ENCODE measurements at places on chromosomes 11 and 22. TPM values are rescaled to one million over a fixed set of nuclear protein-coding genes. Genes with fewer than 3 reads are reported as not detected.

The NCF4 gene
- 3.9 TPM for total RNA-seq

DNA sequence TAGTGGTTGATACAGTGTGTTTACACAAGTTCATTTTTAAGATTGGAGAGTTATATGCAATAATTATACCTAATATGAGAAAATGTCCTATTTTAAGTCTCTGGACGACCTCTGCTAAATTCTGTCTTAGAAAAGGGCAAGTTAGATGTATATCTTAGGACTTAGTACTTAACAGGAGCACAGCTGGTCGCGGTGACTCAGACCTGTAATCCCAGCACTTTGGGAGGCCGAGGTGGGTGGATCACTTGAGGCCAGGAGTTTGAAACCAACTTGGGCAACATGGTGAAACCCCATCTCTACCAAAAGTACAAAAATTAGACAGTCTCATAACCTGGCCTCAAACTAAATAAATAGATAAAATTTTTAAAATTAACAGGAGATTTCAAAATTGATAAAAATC lies 27.2 kb downstream of the BSX start:
- H3K4me1 ChIP-seq = peaks cover 3% of the 10 kb centered on the region
- DNase-seq = no peak
- H3K4me3 ChIP-seq = no peak overlapping the region
- H3K27me3 ChIP-seq = no peaks in the 10 kb centered on the region

DNA sequence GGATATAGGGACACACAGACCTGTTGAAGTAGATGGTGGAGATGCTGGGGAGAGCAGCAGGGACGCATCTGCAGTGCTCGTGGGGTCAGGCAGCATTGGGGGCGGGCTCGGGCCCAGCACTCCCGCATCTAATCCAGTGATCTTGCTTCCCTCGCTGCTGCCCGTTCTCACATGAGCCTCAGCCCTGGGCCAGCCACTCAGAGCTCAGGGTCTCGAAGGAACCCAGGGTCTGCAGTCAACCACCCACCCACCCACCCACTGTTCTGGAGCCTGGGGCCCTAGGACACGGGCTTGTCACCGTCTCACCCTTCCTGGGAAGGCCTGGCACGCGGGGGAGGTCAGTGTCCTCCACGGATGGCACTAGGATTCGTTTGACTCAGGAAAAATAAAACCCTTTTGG lies 406.0 kb downstream of the TBC1D22A start:
- H3K36me3 ChIP-seq = peaks cover 11% of the 10 kb centered on the region
- no peak overlapping the region for H3K4me3 ChIP-seq
- H3K27me3 ChIP-seq = no peaks in the 10 kb centered on the region
- H3K4me1 ChIP-seq = no peaks in the 10 kb centered on the region
- DNase-seq = no peak

DNA sequence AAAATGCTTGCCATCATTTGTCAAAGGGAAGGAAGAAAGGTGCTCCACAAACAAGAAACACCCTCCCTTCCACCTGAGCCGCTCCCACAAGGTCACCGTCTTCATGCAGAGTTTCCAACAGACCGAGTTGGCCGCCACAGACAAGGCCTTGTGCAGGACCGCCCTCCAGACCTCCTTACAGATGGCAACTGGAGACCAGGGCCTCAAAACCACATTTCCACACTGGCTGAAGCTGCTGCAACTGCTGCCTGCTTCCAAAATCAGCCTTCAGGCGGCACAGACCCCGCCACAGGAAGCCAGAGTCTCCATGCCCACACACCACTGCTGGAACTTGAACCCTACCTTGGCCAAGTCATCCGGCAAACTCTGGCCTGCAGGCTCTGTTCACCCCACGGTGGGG lies 6.3 kb downstream of the DEAF1 start:
- no peaks in the 10 kb centered on the region for H3K27me3 ChIP-seq
- no peak overlapping the region for H3K4me3 ChIP-seq
- H3K27ac ChIP-seq = no peak overlapping the region

GRCh38 chr22:45577746-45578523 lies 75.3 kb downstream of the FBLN1 start:
- no peak overlapping the region for H3K27ac ChIP-seq
- H3K4me1 ChIP-seq = no peaks in the 10 kb centered on the region
- peak; percentile 89 for DNase-seq
- H3K27me3 ChIP-seq = peaks cover 11% of the 10 kb centered on the region
- no peaks in the 10 kb centered on the region for H3K36me3 ChIP-seq
- H3K4me3 ChIP-seq = no peak overlapping the region

DNA sequence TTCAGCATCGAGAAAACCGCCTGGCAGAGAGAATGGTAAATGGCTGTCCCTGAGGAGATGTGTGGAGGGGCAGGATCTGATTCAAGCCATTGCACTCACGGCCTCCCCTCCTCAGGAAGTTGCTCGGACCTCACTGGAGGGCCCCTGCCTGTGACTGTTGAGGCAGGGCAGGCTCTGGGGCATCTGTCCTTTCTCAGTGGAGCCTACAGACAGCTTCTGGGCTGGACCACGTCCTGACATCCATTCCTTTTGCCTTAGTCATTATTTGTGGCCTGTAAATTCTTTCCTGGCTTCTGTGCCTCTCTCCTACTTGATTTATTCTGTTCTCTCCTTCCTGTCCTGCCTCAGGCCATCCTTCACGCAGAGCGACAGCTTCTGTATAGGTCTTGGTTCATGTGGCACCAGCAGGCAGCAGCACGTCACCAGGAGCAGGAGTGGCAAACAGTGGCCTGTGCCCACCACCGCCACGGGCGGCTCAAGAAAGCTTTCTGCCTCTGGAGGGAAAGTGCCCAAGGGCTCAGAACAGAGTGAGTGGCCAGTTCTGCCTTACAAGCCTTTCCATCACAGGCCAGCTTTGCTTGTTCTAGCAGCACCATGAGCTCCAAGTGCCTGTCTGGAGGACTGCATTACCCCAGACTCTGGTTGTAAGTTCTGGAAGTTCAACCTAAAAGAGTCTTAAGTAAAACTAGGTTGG lies 59.6 kb downstream of the PISD start:
- H3K27ac ChIP-seq = no peak overlapping the region
- no peak for DNase-seq
- no peaks in the 10 kb centered on the region for H3K27me3 ChIP-seq
- no peak overlapping the region for H3K4me3 ChIP-seq

The ARHGAP20 gene
- 0.46 TPM for total RNA-seq

The NELL1 gene
- not detected for total RNA-seq

The MS4A6E gene
- total RNA-seq = not detected

GRCh38 chr11:62266558-62266957 lies 3.4 kb upstream of the SCGB2A2 start:
- no peaks in the 10 kb centered on the region for H3K36me3 ChIP-seq
- peaks cover 36% of the 10 kb centered on the region for H3K4me1 ChIP-seq
- peaks cover 20% of the 10 kb centered on the region for H3K27me3 ChIP-seq
- H3K27ac ChIP-seq = peak overlapping the region; percentile 52
- DNase-seq = peak; percentile 54

GRCh38 chr11:21811572-21811971 lies 381.3 kb upstream of the ANO5 start:
- peaks cover 9% of the 10 kb centered on the region for H3K4me1 ChIP-seq
- no peak overlapping the region for H3K27ac ChIP-seq
- no peak overlapping the region for H3K4me3 ChIP-seq
- H3K36me3 ChIP-seq = no peaks in the 10 kb centered on the region
- H3K27me3 ChIP-seq = no peaks in the 10 kb centered on the region

The HYLS1 gene
- 9.3 TPM for total RNA-seq

DNA sequence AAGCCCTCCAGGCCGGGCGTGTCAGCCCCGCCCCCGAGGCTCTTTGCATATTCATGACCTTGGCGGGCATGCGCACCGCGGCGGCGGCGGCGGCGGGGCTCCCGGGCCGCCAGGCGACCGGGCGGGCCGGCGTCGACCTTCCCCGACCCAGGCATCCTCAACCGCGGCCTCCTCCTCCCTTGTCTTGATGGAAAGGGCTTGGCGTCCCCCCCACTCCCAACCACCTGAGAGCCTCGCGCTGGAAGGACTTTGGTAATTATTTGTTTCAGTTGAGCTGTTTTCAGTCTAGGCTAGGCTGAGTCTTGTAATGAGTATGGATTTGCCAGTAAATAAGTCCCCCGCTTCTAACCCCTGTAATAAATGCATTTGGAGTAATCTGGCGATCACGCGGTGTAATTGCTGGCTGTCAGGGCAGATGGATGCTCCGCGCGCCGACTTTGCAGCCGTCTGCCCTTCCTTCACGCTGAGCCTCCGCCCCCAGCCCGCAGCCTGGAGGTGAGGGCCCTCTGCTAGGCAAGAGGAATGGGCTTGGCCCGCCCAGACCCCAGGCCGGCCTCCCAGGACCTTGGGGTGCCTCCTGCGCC lies 25.2 kb downstream of the FLRT1 start:
- no peak overlapping the region for H3K27ac ChIP-seq
- H3K36me3 ChIP-seq = peaks cover 4% of the 10 kb centered on the region
- H3K27me3 ChIP-seq = peaks cover 16% of the 10 kb centered on the region
- H3K4me3 ChIP-seq = peak overlapping the region; percentile 54

DNA sequence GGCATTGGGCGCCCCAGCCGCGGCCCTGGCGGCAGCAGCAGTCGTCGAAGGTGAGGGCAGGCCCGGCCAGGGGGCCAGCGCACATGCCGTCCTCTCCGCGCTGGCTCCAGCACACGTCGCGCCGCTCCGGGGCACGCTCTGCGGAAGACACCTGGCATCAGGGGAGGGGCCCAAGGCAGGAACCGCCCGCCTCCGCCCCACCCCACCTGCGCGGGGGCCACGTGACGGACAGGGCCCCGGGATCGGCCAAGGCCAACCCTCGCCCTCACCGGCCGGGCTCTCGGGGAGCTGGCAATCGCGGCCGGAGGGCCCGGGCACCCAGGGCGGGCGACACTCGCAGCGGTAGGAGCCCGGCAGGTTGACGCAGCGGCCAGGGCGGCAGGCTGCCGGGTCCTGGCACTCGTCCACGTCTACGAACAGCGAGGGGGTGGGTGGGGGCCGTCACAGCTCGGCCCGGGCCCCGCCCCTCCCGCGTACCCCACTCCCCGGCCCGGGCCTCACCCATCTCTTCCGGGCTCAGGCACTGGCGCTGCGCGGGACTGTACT lies 14.9 kb downstream of the SCYL1 start:
- H3K4me1 ChIP-seq = peaks cover 10% of the 10 kb centered on the region
- no peak for DNase-seq
- H3K27me3 ChIP-seq = no peaks in the 10 kb centered on the region
- peak overlapping the region; percentile 72 for H3K4me3 ChIP-seq
- H3K27ac ChIP-seq = no peak overlapping the region

GRCh38 chr22:29727131-29727523 lies 7.3 kb downstream of the CABP7 start:
- no peaks in the 10 kb centered on the region for H3K4me1 ChIP-seq
- H3K4me3 ChIP-seq = no peak overlapping the region
- DNase-seq = peak; percentile 54
- no peak overlapping the region for H3K27ac ChIP-seq
- no peaks in the 10 kb centered on the region for H3K36me3 ChIP-seq

The CASP5 gene
- total RNA-seq = not detected

The FXYD2 gene
- total RNA-seq = 1.1 TPM

- H3K36me3 ChIP-seq = peaks cover 16% of the 10 kb centered on the region
- H3K4me1 ChIP-seq = peaks cover 13% of the 10 kb centered on the region
- no peak overlapping the region for H3K27ac ChIP-seq
- no peak overlapping the region for H3K4me3 ChIP-seq
- DNase-seq = no peak
- H3K27me3 ChIP-seq = no peaks in the 10 kb centered on the region
These were observed 46.6 kb downstream of the MTMR2 start for GRCh38 chr11:95877291-95877690.

The AGBL2 gene
- total RNA-seq = 3.5 TPM

The IRAG1 gene
- not detected for total RNA-seq

DNA sequence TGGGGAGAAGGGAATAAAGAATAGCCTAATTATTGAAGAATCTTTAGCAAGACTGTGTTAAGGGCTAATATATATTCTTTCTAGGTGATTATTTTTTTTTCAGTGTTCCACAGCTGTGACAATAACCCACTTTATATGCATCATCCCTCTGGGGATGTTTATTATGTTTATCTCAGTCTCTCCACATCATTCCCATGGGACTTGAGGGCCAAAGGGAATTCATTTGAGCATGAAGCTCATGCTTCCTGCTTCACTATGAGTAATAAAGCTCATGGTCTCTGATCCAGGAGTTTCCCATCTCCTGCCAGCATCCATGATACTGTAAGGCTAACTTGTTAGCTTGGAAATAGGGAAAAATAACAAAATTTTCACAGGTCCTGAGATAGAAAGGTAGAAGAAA lies 1888.4 kb downstream of the LRRC4C start:
- no peaks in the 10 kb centered on the region for H3K4me1 ChIP-seq
- H3K36me3 ChIP-seq = no peaks in the 10 kb centered on the region
- H3K27me3 ChIP-seq = no peaks in the 10 kb centered on the region
- H3K27ac ChIP-seq = no peak overlapping the region
- no peak for DNase-seq

The CSF2RB gene
- total RNA-seq = 0.54 TPM

DNA sequence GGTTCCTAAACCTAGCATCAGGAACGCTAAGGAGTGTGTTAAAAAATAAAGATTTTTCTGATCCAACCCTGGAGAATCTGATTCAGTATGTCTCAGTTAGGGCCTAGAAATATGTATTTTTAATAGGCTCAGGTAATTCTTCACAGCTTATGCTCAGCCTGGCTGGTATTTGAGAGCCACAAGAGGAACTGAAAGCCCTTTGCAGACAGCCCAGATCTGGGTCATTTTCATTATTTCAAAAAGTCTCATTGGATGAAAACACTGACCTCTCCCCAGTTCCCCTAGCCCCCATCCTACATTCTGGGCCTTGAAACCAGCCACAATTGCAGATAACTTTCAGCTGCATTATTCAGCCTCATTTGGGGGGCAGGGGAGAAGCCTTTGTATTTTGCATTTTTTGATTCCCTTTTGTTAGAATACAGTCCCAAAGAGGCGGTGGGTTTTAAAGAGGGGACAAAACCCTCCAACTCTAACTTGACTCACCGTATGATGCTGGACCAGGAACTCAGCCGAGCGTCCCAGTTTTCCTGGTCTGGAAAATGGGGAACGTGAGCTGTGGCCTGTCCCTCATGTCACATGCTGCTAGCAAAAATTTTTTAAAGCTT lies 66.0 kb upstream of the LARGE1 start:
- no peak for DNase-seq
- no peak overlapping the region for H3K27ac ChIP-seq
- no peak overlapping the region for H3K4me3 ChIP-seq
- H3K27me3 ChIP-seq = peaks cover 3% of the 10 kb centered on the region

The IGSF9B gene
- total RNA-seq = 79.0 TPM

GRCh38 chr11:112612250-112612849 lies 348.9 kb upstream of the NCAM1 start:
- H3K4me3 ChIP-seq = no peak overlapping the region
- no peak overlapping the region for H3K27ac ChIP-seq
- H3K4me1 ChIP-seq = no peaks in the 10 kb centered on the region
- DNase-seq = no peak
- H3K27me3 ChIP-seq = peaks cover 12% of the 10 kb centered on the region

DNA sequence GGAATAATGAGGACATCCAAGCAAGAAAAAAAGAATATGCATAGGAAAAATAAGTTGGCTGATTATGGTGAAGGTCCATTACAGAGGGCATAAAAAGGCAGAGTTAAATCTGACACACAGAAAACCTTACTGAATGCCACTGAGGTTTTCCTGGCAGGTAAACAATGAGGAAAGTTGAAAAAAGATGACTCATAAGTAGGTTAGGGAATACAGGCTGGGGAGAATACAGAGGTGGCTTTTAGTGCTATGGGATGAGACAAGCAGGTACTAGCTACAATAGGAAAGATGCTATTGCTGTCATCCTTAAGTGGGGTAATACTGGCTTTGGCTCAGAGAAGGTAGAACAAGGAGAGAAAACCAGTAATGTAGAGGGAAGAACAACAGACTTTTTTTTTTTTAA lies 44.7 kb downstream of the CSTF3 start:
- no peak overlapping the region for H3K27ac ChIP-seq
- no peak for DNase-seq
- peaks cover 4% of the 10 kb centered on the region for H3K36me3 ChIP-seq
- H3K4me3 ChIP-seq = no peak overlapping the region
- H3K4me1 ChIP-seq = no peaks in the 10 kb centered on the region
